ENCODE measurements at places on chromosomes 1 and 21. TPM values are rescaled to one million over a fixed set of nuclear protein-coding genes. Genes with fewer than 3 reads are reported as not detected.
A peak's percentile ranks its signal among the peaks of the same experiment; 100 is the strongest.

DNA sequence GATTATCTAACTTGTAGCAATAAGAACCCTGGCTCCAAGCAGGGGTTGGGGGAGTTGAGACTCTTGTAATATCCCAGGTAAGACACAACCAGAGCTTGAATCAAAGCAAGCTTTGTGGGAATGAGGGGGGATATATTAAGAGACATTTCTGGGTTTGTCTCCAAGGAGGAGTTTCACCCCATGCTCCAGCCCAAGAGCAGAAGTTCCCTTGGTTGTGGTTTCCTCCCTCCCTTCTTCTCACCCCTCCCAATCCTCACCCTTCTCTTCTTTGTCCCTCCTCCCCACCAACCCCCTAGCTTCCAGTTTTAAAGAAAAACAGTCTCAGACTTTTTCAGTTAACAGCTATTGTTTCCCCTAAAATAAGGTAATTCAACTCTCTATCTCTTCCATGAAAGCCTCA, 11.9 kb downstream of the TRAF3IP3 start:
- no peak for ATAC-seq

- no peak for ATAC-seq
Observed at GRCh38 chr21:42807938-42808613, 71.3 kb downstream of the WDR4 start.

- no peak for ATAC-seq
Observed at GRCh38 chr1:28163496-28164161, 12.9 kb downstream of the PTAFR start.

DNA sequence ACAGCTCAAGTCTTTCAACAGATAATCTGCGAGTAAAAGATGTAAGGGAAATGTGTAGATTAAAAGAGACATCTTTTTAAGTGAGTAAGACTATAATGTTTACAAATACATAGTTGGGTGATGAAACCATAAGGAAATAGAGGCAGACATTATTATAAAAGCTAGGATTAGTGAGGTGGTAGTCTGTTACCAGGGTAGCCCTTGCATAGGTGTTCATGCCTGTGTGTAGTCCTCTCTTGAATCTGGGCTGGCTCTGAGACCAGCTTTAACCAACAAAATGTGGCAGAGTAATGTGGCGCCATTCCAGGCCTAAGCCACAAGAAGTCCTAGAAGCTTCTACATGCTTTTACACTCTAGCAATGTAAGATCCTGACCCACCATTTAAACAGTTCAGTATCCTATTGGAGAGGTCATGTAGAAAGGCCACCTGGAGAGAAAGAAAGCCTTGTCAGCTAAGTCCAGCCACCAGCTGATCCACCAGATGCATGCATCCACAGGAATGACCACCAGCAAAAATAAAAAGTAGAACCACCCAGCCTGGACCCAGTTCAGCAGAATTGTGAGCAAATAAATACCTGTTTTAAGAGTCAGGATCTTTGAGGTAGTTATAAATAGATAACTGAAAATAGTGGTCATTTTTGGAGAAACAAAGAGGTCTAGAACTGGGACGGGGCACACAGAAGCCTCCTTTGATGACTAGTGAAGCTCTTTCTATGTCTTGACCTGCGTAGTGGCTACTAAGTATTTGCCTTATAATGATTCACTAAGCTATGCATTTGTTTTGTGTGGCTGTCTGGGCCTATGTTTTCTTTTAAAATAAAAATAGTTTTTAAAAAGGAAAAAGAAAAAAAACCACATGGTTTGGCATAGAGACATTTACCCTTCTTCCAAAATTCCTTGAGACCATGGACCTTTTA, 8.1 kb downstream of the NIBAN1 start:
- ATAC-seq: no peak

GRCh38 chr1:62144238-62144831, 50.3 kb upstream of the L1TD1 start:
- no peak for ATAC-seq

GRCh38 chr1:81869307-81869706, 68.6 kb downstream of the ADGRL2 start:
- no peak for ATAC-seq

- ATAC-seq: peak; percentile 57
Observed at GRCh38 chr1:27341525-27342252, at the start of gene SYTL1. TSS of gene SYTL1 (plus strand) at chr1:27342022. CDS start at chr1:27345335, 3,313 bp downstream.

DNA sequence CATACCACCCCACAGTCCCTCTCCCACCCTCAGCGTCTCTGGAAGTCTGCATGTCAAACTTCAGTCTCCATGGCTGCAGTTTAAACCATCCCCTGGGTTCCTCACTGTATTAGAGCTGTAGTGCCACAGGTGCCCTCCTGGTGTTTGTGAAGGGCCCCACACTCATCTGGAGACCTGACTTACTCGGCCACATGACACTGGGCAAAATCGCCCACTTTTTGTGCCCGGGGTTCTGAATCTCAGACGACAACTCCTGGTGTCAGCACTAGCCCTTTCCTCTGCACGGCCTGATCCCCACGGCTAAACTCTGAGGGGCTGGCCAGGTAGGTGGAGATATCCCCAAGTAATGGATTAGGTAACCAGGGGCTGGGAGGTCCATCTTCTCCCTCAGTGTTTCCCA, 6.5 kb downstream of the INKA2 start:
- ATAC-seq: no peak

DNA sequence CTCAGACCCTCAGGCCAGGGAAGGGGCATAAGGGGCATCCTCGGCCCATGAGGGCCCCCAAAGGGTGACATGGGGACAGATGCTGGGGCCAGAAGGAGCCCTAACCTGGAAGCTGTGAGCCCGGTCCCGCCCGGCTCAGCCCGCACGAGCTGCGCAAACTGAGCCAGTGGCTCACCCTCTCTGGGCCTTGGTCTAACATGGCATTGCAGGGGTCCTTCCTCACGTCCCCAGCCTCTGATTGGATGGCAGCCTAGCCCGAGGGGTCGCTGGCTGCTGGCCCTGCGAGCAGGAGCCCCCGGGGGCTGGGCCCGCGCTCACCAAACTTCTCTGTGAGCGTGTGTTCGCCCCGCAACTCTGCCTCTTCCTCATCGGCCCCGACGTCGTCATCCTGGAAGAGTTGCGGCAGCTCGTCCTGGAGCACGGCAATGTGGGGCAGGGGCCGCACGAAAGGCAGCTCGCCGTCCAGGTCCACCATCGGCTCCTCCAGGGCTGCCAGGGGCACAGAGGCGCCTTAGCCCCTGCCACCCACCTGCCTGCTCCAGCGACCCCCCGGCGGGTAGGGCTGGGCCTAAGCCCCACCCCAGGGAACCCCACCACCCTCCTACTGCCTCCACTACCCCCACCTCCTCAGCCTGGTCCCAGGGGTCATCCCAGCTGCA, 54.4 kb downstream of the ARHGEF16 start:
- no peak for ATAC-seq

GRCh38 chr21:36156815-36157670, at the start of gene DOP1B:
TSS of gene DOP1B (plus strand) at chr21:36156824. CDS start at chr21:36164734, 7,910 bp downstream.
- ATAC-seq: peak; percentile 18

DNA sequence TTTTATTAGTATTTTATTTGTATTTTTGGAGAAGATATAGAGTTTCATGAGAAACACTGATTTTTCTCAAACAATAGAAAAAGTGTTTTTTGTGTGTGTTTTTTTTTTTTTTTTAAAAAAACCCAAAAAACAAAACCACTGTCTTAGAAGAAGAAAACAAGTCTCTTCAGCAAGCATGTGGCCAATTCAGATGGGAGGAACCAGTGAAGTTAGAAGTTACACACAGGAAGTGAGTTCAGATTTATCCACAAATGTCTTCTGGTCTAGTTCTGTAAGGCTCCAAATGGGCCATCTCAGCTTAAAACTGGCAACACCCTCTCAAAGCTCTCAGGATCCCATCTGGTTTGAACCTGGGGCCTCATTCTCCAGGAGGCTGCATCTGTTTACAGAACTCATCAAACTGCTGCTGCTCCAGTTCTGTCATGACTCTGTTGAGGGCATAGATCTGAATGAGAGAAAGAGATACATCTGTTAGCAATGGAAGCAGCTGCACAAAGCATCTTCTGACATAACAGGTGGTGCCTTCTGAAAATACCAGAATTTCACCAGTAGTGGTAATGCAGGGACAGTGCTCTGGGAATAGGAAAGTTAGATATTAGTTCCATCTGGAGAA, 9.8 kb upstream of the ERMAP start:
- no peak for ATAC-seq

- ATAC-seq: no peak
Observed at GRCh38 chr1:147273409-147274336, 31.2 kb downstream of the CHD1L start.

DNA sequence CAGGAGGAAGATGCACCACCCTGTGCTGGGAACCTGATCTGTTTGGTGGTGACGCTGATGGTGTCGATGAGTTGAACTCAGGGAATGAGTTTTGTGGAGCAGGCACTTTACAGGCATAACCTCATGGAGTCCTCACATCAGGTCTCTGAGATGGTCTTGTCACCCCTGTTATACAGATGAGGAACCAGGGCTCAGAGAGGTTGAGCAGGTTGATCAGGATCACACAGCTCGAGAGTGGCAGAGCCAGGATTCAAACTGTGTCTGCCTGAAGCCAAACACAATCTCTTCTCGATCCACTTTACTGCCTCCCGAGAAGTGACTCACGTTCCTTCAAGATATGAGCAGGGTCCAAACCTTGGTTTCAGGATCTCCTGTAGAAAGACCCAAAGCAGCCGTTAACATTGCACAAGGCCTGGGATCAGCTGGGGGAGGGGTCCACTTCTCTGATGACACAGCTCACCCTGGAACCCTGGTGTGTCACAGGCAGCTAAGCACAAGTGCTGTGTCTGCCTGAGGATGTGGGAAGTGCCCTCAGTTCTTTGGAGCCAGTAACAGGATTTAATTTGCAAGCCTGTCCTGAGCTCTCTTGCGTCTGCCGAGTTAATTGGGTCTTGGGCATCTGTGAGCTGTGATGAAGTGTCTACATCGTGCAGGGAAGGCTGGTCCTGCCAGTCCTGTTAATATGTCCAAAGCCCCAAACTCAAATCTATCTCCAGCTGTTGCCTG, 65.4 kb upstream of the STUM start:
- ATAC-seq: no peak

- no peak for ATAC-seq
Observed at GRCh38 chr1:65247419-65248359, 61.7 kb upstream of the DNAJC6 start.

Gene ZNF697
- 0.06 TPM for total RNA-seq

Gene KRTAP15-1
- total RNA-seq: not detected

Gene SGIP1
- not detected for total RNA-seq

Gene GPA33
- 0.58 TPM for total RNA-seq

Gene TRABD2B
- total RNA-seq: not detected

Gene FAM177B
- total RNA-seq: 0.95 TPM

Gene CRP
- total RNA-seq: not detected

Gene ANP32E
- total RNA-seq: 162 TPM
